ENCODE measurements at places on chromosomes 4 and X.
A peak's percentile ranks its signal among the peaks of the same experiment; 100 is the strongest.

- DNase-seq: no peak
Measured at GRCh38 chrX:50036426-50036825, 114.0 kb downstream of the CLCN5 start.

DNA sequence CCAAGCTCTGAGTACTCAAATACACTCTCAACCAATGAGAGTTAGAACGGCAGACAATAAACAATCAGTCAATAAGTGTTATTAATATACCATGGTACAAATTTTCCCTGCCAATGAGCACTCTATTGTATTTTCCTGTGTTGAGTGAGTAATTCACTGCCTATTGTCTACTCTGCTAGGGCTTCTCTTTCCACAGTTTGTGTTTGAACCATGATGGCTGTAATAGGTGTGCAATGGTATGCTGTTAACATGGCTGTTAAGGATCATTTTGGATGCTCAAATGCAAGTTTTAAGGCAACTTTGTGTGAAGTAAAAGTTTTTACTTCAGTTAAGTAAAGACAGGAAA, 41.2 kb downstream of the RPS6KA3 start:
- no peak for DNase-seq

GRCh38 chrX:136227948-136228838, 23.0 kb downstream of the MAP7D3 start:
- DNase-seq: no peak

DNA sequence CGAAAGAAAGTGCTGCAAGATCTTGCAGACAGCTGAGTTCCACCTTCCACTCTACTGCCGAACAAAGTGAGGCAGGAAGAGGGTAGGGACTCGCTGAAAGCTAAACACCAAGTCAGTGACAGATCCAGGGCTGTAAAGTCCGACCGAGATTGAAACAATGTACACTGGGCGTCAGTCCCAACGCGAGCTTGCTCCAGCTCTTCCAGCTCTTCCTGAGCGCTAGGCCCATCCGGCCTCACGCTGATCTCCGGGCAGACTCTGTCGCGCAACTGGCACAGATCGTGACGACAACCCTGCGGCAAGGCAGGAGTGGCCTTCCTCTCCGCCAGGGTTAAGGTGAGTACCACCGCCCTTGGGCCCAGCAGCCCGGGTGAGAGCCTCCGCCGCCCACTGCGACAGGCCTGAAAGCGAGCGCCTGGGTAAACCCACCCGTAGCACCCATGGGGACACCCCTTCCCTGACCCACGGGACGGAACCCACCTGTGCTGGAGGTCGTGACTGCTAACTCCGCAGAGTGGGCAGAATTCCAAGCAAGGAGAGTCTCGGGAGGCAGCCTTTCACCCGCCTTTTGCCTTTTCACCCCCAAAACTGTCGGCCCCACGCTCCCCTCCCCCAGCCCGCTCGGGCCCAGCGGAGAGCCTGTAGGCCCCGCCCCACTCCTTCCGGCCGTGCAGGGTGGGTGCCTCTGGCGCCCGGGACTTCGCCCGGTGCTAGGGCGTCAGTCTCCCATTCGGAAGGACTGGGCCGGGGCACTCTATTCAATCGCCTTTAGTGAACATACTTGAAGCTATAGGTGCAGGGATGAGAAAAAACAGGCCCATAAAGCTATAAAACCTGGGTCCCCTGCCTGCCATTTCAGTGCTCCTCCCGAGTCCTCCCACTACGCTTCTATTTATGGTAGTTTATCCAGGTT, at the start of gene TMLHE:
TMLHE (minus strand) TSS at position 641 of the 913 bp plus-strand sequence. CDS start 67,676 bp downstream, outside the sequence.
- DNase-seq: peak; percentile 77

DNA sequence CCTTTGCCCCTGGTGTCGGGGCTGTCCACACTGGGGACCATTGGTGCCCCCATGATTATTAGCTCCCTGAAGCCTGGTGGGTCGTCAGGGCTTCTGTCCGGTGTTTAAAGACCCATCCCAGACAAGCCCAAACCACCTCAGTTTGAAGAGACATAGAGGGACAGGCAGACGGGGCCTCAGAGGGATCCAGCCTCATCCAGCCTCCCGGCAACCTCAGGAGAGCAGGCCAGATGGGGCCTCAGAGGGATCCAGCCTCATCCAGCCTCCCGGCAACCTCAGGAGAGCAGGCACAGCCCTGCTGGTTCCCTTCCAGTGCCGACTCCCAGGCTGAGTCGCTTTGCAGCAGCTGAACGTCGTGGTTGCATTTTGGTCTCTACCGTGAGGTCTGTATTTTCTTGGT, 32.1 kb downstream of the PIGG start:
- no peak for DNase-seq

GRCh38 chr4:88104902-88105610, 53.4 kb downstream of the ABCG2 start:
- DNase-seq: no peak

GRCh38 chrX:34880656-34881055, 61.9 kb upstream of the FAM47B start:
- no peak for DNase-seq

DNA sequence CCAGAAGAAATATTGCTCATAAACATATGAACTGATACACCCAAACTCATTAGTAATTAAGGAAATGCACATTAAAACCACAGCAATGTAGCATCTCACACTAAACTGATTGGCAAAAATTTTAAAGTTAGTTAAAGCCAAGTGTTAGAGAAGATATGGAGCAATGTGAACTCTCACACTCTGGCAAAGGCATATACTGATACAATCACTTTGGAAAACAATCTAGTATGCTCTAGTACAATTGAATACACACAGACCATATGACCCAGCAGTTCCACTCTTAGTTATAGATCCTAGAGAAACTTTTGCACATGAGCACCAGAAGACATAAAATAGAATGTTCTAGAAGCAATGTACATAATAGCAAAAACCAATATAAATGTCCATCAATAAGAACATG, 8.4 kb upstream of the AWAT1 start:
- no peak for DNase-seq

DNA sequence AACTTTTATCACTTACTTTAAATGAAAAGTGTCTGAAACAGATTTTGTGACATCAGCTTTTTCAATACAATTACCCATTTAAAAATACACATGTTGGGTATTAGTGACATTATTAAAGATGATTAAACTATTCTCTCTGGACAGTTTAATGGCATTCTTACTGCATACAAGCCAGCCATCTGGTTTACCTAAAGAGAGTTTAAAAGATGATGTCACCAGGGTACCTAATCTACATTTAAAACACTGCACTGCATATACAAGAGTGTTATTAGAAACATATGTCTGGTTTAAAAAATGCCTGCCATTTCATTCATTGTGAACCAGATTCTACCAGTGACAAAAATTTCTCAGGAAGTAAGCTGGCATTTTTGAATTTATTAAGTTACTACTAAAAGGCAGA, 919.1 kb downstream of the ADGRL3 start:
- no peak for DNase-seq

DNA sequence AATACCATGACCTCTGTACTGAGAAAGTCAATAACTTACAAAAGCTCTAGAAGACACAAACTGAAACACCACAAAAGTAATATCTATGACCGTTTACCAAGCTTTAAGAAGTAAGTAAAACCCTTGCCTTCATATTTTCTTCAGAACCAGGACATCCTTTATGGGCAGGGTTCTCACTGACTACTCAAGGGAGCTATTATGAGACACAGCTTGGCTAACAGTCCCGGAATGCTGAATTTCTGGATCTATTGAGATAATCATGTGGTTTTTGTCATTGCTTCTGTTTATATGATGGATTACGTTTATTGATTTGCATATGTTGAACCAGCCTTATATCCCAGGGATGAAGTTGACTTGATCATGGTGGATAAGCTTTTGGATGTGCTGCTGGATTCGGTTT, 19.9 kb upstream of the CDS1 start:
- DNase-seq: no peak

GRCh38 chrX:94834226-94834625, 1160.2 kb downstream of the FAM133A start:
- no peak for DNase-seq

- no peak for DNase-seq
Measured at GRCh38 chr4:76720121-76720520, 177.8 kb downstream of the SOWAHB start.

- no peak for DNase-seq
Measured at GRCh38 chr4:590313-590841, 14.3 kb upstream of the TMEM271 start.

DNA sequence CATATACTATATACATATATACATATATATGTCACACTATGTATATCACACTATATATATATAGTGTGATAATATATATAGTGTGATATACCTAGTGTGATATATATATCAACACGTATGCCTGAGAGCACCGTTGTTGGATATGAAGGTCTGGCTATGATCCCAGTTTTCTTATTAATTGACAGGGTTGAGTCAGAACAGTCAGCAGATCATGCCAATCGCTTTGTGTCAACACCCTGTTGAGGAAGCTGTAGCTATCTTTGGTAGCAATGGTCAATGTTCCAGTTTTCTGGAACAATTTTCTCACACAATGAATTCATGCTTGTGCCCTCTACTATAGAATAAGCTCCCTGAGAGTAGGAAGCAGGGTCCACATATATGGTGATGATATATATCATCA, 496.0 kb upstream of the AGA start:
- no peak for DNase-seq

- no peak for DNase-seq
Measured at GRCh38 chr4:87235020-87235671, 14.7 kb upstream of the KLHL8 start.

DNA sequence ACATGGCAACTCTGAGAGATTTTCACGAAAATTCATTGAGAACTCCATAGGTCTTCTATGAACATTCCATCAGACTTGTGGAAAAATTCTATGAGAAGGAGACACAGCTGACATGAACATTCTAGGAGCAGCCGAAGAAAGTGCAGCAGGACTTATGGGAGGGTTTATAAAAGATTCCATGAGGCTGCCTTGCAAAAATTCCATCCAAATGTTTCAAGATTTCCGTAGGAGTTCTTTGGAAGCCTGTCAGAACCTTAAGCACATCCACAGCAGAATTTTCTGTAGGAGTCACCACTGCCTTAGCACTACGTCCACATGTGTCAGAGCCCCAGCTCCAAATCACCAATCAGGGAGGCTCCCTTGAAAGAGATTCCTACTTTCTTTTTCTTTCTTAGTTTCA, 67.0 kb upstream of the MSX1 start:
- DNase-seq: no peak

DNA sequence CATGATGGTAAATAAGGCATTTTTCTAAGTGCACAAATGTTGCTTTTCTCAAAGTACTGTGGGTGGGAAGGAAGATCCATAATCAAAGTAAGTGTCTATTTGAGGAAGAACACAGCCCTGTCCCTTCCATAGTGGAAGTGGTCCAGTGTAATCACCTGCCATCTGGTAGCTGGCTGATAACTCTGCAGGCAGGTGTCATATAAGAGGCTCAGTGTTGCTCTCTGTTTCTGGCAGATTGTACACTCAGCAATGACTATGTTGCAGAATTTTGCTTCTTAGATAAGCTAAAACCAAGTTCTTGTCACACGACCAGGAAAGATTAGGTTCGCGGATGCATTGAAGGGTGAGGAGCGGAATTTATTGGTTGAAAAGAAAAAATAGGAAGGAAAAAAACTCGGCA, 20.9 kb downstream of the SAGE1 start:
- DNase-seq: no peak

- DNase-seq: no peak
Measured at GRCh38 chr4:40285692-40286091, 49.4 kb upstream of the CHRNA9 start.

DNA sequence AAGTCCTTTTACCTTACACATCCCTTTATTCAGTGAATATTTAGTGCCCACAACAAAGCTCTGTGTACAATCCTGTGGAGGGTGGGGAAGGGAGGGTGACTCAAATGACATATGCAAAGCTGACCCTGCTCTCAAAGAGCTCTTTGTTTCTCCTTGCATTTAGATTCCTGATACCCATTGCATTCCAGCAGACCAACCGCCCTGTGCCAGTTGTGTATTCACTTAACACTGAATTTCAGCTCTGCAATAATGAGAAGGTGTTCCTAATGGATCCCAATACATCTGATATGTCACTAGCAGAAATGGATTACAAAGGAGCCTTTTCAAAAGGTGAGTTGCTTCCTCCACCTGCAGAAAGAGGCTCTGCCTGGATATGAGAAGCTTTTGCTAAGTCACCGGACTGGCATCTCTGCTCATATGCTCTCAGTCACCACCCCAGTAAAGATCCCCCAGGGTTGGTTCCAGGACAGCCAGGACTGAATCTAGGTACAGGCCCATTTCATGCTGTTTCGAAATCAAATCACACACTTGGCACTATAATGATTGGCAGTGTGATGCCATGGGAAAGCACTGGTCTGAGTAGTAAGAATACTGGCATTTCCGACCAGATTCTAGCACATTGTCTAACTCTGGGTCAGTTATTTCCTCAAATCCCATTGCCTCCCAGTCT, 17.1 kb upstream of the ANXA3 start:
- no peak for DNase-seq

DNA sequence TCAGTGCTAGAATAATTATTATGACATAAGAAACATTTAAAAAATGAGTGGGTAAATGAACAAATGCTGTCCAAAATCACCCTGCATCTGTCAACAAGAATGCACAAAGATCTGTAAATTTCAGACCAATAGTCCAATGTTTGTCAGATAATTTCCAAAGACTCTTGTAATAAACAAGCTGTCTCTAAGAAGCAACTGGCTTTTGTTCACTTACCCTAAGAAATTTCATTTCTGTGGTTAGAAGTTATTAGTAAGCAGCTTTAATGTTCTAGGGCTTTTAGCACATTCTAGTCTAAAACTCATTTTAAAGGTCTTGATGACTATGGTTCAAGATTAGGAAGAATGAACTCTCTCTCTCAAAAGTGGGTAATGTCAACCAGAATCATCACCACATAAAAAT, 560.3 kb upstream of the SMIM31 start:
- DNase-seq: no peak

DNA sequence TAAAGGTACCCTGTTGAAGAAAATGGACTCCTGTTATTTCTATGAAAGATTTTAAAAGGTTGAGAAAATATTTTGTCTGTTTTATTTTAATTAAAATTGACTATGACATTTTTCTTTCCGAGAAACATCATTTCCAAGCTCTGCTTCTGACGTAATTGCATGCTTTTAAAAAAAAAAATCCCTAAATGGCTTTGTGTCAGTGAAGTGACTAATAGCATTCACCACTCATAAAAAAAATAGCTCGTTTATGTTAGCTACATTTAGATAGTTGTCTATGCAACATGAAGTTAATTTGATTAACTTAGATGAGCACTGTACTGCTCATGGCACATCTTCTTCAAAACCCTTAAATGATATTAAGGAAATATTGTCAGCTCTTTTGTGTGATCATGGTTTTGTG, 105.1 kb upstream of the KLHL13 start:
- no peak for DNase-seq

- no peak for DNase-seq
Measured at GRCh38 chrX:3680459-3680858, 33.0 kb downstream of the PRKX start.

GRCh38 chr4:179755322-179755721, 2313.1 kb upstream of the AGA start:
- DNase-seq: no peak
